IMR-90 (cell line): ENCODE measurements at places on chromosomes 5 and 9. TPM values are rescaled to one million over a fixed set of nuclear protein-coding genes. Genes with fewer than 3 reads are reported as not detected.

DNA sequence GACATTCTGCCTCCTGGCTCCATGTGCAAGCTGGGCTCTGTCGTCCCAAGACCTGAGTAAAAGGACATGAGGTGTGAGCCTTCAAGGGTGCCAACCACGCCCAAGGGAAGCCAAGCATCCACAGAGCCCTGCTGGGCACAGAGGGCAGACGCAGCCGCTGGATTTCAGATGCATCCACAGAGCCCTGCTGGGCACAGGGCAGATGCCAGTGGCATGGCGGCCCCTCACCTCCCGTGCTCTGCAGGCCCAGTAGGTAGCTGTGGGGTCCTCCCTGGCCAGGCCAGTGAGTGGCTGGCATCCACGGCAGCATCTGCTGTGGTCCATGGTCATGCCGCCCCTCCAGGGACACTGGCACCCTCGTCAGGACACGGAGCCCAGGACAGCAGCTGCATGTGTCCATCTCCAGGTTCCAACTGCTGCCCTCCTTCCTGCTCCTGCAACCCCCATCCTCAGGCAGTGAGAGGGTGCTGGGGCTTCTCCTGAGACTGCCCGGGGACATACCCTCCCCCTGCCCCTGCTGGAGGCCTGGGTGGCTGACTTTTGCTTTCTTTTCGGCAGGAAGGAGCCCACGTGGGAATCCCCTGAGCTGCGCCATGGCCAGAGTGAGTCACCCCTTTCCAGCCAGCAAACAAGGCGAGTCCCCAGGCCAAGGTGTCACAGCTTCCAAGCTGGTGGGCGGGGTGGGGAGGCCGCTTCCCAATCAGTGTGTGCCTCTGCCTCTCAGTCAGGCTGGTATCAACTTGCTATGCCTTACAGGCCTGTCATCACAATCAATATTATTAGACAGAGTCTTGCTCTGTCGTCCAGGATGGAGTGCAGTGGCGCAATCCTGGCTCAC lies 4.0 kb upstream of the TRAF2 start:
- peak; percentile 87 for DNase-seq

Gene IFNA21
- total RNA-seq = not detected in 2 replicates

DNA sequence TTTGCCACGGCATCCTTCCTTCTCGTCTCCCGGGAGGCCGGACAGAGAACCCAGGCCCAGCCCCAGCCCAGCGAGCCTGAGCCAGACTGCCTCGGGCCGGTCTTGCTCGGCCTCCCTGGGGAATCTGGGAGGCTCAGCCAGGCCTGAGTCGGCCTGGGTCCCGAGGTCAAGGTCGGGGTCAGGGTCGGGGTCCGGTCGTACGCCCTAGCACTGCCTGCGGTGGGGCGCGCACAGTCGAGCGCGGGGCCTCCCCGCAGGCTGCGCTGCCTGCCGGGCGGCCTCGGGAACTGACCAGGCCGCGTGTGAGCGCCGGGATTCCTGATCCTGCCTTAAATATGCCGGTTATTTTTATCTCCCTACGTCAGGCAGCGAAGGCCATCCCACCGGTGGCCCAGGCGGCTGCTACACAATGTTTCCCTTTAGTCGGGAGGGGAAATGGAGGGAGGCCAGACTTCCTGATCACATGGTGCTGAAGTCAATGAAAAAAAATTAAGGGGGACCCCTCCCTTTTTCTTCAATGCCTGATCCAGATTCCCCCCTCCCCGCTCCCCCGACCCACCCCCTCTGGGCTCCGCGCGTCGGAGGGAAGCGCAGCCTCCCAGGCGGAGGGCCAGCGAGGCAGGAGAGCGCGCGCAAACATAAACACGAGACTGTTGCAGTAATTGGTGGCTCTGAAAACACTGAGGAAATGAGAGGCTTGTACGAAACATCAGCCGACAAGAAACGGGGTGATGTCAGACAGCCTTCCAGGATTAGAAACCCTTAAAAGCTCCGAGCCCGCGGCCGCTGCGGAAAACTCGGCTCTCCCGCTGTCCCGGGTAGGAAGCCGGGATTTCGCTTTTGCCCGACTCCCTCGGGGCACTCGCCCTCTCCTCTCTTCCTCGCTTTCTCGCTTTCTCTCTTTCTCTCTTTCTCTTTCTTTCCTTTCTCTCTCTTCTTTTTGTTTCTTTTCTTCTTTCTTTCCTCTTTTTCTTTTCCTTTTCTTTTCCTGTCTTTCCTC lies 148.2 kb upstream of the KLF4 start:
- DNase-seq = peak; percentile 98

DNA sequence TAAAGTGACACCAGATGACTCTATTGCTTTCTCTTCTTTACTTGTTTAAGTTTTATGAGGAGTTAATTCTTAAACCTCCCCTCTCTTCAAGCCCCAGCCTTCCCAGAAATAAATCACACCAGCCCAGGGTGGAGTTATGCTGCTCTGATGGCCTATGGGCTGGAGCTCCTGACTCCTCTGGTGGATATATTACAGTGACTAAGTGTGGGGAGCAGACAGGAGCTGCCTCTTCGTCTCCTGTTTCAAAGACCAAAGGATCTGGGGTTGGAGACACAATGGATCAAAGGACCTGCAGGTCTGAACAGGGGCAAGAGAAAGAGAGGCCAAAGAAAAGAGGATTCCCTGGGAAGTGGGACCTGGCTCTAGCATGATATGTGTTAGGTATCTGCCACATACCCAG lies 312.0 kb upstream of the MSX2 start:
- no peak for DNase-seq

DNA sequence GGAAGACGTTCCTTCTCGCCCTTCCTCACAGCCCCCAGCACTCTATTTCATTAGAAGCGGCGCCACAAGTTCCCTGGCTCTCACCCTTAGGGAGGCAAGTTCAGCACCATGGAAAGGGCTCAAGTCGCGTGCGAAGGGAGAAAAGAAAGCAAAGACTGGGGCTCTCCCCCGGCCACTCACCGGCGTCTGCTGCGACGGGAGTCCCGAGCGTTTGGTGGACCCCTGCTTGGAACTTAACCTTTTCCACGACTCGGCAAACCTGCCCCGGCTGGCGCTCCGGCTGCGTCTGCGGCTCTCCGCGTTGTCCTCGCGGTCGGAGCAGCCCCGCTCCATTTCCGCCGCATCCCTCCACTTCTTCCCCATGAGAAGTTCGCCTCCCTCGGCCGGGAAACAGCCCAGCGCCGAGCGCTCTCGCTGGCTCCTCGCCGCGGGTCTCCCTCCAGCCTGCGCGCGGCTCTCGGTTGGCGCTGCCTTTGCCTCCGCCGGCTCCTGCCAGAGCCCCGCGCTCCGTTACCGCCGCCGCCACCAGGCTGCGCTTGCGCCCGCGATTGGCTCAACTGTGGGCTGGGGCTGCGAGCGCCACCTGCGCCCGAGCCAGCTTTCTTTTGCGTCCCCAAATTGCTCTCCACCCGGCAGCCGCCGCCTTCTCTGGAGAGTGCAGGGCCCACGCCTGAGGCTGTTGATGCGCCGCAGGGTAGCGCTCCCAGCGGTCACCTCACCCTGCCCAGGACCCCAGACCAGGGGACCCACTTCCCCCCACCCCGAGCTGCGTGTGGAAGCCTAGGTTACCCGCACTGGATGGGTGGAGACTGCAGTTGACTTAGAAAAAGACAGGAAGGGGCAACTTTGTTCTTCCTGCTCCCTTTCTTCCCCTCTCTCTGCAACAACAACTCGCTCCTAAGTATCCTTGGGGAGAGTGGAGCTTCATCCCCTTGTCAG lies 321.6 kb downstream of the CEMIP2 start:
- peak; percentile 46 for DNase-seq

DNA sequence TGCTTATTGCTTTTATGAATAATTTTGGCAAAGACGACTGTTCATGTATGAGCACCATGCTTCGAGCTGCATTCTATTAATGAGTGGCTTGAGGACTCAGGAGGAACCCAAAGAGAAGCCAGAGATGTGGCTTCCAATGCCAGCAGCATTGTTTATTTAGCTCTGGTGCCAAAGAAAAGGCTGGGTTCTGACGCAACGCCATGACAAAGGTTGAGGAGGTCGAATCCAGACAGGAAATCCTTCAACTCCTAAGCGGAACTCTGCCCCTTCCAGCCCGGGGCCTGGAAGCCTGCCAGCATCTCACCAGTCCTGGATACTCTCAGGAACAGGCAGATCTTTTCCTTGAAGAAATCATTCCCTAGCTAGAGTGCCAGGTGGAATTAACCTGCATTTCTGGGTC lies 104.4 kb downstream of the ARHGAP26 start:
- no peak for DNase-seq

GRCh38 chr5:77852068-77852513 lies 76.0 kb upstream of the TBCA start:
- no peak for DNase-seq

Gene PAPPA
- total RNA-seq = 11.7 and 12.4 TPM in 2 replicates

- no peak for DNase-seq
Measured at GRCh38 chr5:69285448-69286116, 47.0 kb downstream of the CCDC125 start.

- no peak for DNase-seq
Measured at GRCh38 chr9:126886034-126886822, 25.8 kb downstream of the ZBTB34 start.

- DNase-seq = peak; percentile 75
Measured at GRCh38 chr5:68730220-68730978, 363.4 kb upstream of the SLC30A5 start.

DNA sequence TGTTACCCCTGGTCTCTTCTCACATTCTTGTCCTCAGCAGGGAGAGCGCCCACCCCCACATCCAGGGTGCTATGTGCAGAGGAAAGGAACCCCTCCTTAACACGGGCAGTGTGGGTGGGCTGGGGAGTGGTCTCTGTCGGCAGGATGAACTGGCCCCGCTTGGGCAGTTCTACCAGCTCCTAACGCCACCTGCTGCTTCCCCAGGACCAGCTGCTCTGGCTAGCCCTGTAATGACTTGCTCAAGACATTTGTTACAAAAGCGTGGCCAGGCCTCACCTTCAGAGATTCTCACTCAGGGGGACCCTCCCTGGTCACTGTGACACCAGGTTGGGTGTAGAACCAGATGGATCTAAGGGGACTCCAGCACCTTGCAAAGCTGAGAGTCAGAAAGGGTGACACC lies 82.4 kb downstream of the HMCN2 start:
- no peak for DNase-seq

DNA sequence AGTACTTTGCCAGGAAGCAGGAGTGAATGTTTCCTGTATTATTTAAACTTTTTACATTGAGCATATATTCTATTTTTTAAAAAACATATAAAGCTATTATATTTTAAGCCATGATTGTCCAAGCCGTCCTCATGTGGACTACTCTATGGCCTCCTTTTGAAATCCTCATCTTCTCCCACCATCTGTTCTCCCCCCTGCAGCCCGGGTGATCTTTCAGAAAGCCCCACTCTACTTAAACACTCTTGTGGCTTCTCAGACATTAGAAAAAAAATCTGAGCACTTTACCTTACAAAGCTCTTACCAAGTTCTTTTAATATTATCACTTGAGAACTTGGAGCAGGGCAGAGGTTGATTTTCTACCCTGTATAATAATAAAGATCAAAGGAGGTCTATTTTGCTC lies 95.4 kb downstream of the CAVIN4 start:
- no peak for DNase-seq

- no peak for DNase-seq
Measured at GRCh38 chr5:140024928-140025327, 18.2 kb downstream of the NRG2 start.

DNA sequence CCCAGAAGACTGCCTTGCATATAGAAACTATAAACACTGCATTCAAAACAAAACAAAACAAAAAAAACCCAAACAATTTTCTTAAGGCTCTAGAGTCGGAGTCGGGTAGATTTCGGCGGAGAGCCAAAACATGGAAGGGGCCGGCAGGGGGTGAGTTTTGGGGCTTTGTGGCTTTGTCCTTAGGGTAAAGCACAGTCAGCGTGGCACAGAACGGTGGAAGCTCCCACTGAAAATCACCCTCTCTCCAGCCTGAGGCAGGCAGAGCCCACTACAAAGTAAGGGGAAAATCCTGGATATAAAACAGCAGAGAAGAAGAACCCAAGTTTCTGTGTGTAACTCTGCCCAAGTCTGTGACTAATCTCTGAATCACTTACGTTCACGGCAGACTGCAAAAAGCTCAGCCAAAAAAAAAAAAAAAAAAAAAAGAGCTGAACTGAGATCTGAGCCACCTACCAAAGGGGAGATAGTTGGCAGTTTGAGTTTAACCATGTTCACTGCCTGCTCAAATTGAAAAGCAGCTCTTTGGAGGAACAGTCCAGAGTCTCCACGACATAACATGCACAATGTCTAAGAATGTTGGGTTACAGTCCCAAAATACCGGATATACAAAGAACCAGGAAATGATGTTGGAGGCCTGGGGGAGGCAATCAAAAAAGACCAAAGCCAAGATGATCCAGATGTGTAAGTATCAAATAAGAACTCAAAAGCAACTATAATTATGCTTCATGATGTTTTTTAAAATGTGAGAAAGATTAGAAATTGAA lies 26.6 kb upstream of the OR2K2 start:
- peak; percentile 94 for DNase-seq

GRCh38 chr9:137304383-137305059 lies 2.5 kb upstream of the NRARP start:
- no peak for DNase-seq

Gene INSYN2B
- total RNA-seq = 33.5 and 43.6 TPM in 2 replicates

Gene OSTF1
- 41.6 and 50.0 TPM in 2 replicates for total RNA-seq

DNA sequence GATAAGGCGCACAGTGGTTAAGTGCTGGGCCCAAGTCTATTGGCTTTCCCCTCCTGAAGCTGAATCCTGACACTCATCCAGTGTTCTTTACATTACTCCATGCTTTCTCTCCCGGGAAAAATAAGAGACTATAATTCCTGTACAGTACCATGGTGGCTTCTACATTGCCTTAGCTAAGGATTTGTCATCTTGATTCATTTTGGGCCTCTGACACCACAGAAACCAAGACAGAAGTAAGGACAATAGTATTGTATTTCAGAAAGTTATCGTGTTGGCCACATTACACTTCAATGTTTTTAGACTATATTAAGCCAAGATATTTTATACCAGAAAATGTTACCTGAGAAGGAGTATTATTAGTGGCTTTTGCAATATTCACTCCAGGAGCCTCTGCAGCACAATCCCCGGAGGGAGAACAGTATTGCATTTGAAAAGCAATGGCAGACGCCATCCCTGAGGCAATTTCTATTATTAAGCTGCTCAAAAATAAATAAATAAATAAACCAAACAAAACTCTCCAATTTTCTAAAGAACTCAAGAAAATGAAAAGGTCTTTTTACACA lies 267.9 kb downstream of the ENC1 start:
- DNase-seq = no peak

- no peak for DNase-seq
Measured at GRCh38 chr9:3032898-3033297, 189.0 kb upstream of the PUM3 start.

GRCh38 chr9:104921067-104921741 lies 6.8 kb downstream of the ABCA1 start:
- DNase-seq = no peak

DNA sequence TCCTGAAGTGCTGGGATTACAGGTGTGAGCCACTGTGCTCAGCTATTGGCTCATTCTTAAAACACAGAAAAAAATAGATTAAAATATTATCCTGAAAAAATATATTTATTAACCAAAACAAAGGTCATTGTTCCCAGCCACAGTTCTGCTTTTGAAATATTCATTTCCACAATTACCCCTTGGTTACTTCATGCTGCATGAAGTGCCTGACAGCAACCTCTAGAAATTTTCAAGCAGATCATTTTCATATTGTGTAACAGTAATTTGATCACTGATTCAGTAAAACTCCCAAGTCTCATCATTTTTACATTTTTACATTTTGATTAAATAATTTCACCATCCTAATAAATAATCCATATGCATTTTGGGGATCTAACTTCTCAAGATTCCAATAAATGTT lies 18.8 kb upstream of the GNAQ start:
- DNase-seq = no peak

Gene IL17B
- total RNA-seq = 0.28 TPM in 1 of 2 replicates, not detected in the other
